HTR-8/SVneo (cell line): ENCODE measurements at places on chromosomes 6 and 20.

GRCh38 chr20:58238490-58238889 is 10.0 kb upstream of the ANKRD60 start:
- DNase-seq, result no peak

- DNase-seq, result no peak
These were observed 56.7 kb downstream of the ATXN1 start for GRCh38 chr6:16704401-16705045.

DNA sequence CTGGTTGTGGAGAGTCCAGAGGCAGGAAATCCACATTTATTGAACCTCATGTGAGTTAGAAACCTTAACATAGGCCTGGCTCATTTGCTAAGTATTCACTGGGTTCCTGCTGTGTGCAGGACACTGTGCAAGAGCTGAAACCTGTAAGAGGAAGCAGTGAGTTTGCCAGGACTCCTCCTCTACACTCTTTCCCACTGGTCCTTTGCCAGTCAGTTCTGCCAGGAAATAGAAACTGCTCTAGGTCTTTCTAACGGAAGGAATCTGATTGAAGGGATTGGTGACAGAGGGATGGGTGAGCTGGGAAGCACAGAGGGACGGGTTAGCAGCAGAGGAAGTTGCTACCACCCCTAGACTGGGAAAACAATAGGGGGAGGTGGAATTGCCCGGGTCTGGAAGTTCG is 234.2 kb upstream of the ECI2 start:
- no peak for DNase-seq

DNA sequence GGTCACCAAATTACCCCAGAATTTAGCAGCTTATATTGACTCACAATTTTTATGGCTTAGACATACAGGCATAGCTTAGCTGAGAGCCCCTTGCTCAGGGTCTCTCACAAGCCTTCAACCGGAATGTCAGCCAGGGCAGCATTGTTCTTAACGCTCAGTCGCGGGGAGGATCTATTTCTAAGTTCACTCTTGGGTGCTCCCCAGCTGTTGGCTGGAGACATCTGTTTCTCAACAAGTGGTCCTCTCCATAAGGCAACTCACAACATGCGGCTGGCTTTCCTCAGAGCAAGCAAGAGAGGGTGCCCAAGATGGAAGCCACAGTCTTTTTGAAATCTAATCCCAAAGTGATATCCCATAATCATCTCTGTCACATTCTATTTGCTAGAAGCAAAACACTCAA is 46.6 kb downstream of the SLX4IP start:
- no peak for DNase-seq

DNA sequence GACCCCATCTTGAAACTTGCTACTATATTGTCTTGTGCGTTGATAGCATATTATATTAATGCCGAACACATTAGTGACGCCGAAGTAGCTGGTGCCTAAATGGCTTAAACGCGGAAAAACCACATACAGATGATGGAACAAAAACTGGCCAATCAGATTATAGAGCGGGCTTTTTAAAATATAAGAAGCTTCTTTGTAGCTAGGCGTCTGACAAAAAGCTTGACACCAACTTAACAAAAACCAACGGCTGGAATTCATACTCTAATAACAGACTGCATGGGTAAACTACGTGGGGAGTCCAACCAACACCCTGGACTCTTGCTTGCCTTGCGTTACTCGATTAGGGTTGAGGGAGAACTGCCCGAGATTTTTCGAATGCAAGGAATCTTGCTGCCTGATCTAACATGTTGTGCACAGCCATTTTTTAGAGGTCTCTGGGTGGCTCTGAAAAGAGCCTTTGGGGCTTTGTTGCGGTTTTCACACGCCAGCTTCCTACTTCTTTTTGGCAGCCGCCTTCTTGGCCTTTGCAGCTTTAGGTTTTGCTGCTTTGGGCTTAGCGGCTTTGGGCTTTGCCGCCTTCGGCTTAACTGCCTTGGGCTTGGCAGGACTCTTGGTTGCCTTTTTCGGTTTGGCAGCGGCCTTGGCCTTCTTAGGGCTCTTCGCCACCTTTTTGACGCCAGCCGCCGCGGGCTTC is 45.7 kb downstream of the OR2B2 start:
- peak; percentile 36 for DNase-seq

GRCh38 chr6:169964486-169965180 is 213.2 kb downstream of the ERMARD start:
- DNase-seq, result no peak

DNA sequence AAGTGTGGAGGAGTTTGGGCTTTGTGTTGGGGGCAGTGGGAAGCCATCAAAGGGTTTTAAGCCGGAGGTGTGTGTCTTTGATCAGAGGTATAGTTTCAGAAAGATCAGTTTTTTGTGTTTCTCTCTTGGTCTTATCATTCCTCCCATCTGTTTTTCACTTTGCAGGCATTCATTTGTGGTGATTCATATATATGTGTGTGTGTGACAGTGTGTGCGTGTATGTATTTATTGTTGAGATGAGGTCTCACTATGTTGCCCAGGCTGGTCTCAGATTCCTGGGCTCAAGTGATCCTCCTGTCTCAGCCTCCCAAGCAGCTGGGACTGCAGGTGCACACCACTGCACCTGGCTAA is 11.1 kb upstream of the SERINC3 start:
- no peak for DNase-seq

DNA sequence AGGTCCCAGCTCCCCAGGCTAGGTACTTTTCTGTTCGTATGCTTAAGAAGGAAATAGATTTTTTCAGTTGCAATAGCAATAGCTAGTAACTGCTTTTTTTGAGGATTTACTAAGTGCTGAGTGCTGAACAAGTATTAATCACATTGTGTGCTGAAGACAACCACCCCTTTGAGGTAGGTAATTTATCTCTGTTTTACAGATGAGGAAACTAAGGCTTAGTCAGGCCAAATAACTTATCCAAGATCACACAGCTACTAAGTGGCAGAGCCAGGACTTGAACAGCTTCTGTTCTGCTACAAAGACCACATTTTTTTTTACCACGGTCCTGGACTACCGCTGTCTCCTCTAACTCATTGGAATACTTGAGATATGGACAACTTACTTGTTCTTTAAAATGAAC is 39.8 kb downstream of the LRRN4 start:
- DNase-seq, result no peak

GRCh38 chr6:33315793-33316602 is 1.5 kb downstream of the ZBTB22 start:
- no peak for DNase-seq

DNA sequence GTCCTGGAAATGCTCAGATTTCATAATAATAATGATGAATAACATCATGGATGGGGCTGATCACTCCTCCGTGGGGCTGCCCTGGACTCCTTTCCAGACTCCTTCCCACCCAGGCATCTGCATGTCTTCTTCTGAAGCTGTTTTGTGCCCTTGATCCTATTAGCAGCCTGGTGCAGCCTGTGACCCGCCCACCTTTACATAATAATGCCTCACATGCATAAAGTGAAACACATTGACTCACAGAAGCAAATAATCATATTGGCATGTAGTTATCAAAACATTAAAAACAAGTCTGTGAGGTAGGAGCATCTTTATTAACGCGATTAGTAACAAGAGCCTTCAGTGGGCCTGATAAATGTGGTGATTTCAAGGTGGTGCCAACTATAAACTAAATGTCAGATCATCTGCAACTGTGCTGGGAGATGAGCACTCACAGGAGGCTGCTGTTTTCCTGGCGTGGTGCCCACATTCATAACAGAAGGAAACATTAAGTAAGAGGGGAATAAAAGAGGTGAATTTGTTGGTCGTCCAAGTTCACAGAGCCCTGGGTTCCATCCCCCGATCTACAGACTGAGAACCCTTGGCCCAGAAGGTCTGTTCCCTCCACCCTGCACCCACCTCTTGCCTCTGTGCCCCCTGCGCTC is 344.7 kb downstream of the CDH4 start:
- DNase-seq, result no peak

DNA sequence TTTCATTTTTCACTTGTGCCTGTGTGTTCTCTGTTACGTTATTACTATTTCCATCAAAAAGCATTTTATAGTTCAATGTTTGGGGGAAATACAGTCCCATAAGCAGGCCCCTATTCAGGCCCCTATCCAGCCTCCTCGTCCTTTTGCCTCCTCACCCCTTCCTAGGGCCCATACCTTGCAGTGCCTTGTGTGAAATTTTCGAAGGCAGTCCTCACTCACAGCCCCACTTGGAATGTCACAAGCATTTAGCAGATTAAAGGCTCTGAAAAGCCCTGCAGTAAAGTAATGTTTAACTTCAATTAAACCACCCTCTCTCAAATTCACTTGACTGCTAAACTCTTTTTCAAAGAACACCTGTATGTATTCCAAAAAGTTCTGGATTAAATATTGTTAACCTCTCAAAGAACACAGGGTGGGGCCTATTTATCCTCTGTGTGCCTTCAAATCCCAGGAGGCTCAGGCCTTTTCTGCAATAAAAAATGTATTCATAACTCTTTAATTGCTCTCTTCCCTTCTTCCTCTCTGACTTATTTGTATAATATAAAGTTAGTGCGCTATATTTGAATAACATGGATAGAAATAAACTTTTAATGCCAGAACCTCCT is 202.5 kb downstream of the FOXA2 start:
- DNase-seq, result no peak

- no peak for DNase-seq
These were observed 116.4 kb upstream of the SASH1 start for GRCh38 chr6:148226284-148226683.

- DNase-seq, result no peak
These were observed 455.9 kb upstream of the MARCKS start for GRCh38 chr6:113401231-113401630.

- no peak for DNase-seq
These were observed 182.3 kb downstream of the KIF16B start for GRCh38 chr20:16390991-16391390.

- no peak for DNase-seq
These were observed 38.5 kb downstream of the RIPOR3 start for GRCh38 chr20:50652702-50653294.

- DNase-seq, result no peak
These were observed 149.7 kb upstream of the IMPG1 start for GRCh38 chr6:76222189-76222588.

DNA sequence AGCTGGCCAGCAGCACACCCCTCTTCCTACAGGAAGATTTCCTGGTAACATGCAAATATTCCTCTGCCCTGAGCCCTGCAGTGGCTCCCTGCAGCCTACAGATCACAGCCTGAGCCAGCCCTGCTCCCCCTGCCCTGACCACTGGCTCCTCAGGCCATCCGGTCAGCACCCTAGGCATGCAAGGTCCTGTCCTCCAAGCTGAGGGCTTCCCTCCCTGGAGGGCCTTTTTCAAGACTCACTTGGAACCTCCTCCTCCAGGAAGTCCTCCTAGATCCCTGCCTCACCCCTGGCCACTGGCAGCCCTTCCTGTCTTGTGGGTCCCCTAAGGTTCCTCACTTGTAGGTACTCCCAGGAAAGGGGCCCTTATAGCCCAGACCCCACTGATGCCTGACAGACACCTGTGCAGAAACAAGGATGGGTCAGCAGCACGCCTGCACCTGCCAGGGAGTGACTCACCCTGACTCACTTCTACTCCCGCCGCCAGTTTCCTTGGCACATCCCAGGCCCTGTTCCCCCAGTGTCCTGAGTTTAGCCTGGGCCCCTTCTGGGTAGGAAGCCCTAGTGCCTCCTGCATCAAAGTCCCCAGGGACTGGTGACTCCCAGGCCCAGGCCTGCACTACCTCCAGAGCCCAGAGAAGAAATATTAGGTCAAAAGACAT is 3.2 kb downstream of the SLC4A11 start:
- no peak for DNase-seq

- DNase-seq, result no peak
These were observed 55.2 kb downstream of the HDDC2 start for GRCh38 chr6:125246566-125246965.

- no peak for DNase-seq
These were observed 296.8 kb downstream of the CLIC5 start for GRCh38 chr6:45718871-45719270.

GRCh38 chr20:2299301-2299700 is 3.5 kb downstream of the TGM3 start:
- no peak for DNase-seq

- DNase-seq, result no peak
These were observed 114.7 kb downstream of the GJA10 start for GRCh38 chr6:90008908-90009501.

DNA sequence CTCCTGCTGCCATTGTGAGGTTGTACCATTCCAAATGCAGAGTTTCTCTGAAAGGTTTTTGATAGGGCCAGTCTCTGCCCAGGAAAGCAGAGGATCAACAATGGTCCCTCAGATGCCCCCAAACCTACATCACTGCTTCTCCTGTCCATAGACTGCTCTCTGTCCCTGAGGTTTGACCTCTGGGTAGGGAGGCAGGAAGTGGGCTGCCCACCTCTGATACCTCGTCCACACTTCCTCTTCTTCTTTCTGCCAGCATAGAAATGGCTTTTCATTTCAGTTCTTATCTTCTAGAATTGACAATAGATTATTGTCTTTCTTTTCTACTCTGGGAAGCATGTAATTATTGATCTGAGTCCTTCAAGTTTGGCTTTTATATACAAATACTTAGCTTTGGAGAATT is 170.6 kb downstream of the TRMT11 start:
- DNase-seq, result no peak
